ENCODE measurements at places on chromosomes 5 and 9.

- no peak for DNase-seq
Observed at GRCh38 chr5:142900927-142901326, 130.8 kb downstream of the ARHGAP26 start.

DNA sequence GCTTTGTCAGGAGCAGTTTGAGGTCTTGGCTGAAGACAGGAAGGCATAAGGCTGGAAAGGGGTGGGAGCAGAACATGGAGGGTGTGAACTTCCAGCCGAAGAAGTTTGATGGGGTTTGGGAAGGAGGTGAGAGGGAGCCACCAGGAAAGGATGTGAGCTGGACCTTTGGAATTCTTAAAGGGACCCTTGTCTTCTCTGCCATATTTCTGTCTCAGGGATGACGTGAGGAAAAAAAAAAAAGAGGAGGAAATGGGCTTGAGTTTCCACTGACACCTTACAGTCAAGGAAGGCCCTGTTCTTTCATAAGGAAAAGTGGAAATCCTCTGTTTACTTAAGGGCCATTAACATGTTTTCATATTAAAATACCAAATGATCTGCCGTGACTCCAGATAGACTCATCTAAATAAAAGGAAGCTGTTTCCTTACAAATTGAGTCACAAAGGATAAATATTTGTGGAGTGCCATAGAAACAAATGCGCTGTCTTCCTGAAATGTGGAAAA, 132.1 kb downstream of the PALM2AKAP2 start:
- no peak for DNase-seq

DNA sequence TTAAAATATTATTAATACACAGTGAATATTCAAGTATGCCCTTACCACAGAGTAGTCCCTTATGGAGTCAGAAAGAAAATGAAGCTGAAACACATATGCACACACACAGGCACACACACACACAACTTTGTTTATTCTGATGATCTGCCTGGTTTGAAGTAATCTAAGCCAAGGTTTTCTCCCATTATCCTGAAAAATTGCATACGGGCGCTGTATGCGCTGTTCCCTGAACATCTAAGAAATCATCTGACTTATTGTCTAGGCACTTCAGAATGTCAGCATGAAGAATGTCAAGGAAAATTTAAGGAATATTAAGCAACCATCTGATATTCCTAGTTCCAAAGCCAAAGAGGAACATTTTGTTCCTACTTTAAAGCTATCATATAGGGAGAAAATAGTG, 147.1 kb upstream of the SLC30A5 start:
- no peak for DNase-seq

DNA sequence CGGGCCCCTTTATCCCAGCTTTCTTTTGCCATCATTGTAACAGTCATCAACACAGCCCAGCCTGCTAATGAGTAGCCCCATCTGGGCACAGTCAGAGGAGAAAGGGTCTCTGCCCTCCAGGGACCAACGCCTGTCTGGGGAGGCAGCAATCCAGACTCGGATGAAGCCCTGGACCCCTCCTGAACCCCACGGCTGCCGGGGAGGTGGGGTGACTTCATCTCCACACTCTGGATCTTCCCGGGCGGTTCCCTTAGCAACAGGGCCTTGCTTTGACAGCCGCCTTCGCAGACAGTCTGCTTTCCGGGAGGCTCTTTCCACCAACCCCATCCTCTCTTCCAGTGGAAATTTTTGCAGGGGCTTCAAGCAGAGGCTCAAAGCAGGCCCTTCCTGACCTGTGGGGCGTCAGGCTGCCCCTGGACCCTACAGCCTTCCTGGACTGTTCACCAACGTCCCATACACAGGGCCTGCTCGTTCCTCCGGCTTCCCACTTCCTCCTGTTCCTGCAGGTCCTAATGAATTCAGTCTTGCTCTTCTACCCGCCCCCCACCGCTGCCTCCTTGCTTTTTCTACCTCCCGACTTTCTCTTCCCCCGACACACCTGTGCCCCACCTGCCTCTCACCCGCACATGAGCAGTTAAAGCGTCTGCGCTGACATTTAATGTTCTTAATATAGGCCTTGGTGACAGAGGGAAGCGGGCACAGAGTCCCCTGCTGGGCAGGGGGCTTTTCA, 161.7 kb upstream of the MVB12B start:
- DNase-seq = no peak

DNA sequence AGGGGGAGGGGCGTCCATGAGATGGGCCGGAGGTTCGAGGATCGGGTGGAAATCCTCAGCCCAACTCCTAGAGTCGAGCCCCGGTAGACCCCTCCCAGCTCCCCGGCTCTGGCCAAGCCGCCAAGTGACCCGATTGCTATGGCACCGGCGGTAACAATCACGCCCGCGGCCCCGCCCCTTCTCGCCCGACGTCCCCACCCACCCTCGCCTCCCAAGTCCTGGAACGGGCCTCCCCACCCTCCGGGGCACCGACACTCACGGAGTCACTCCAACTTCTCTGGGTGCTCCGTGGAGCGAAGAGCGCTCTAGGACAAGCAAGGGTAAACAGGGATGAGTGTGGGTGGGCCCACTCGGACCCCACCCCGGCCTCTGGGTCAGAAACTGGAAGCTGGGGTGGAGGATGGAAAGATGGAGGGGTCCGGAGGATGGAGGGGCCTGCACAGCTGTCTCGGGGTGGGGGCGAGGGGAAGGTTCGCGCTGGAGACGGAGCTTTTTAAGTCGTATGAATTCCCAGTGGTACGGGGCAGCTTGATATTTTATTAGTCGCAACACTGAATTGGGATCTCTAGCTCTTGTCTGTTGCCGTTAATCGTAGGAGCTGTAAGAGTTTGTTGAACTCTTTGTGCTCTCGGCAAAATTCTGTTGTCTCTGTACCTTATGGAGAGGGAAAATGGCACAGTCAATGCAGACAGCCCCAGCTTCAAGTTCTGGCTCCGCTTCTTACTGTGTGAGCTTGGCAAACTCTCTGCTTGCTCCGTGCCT, at the start of gene SPACA9:
Gene SPACA9 (plus strand): TSS at position 204 of the 762 bp plus-strand sequence. CDS start 5,050 bp downstream, outside the sequence.
- DNase-seq = no peak

DNA sequence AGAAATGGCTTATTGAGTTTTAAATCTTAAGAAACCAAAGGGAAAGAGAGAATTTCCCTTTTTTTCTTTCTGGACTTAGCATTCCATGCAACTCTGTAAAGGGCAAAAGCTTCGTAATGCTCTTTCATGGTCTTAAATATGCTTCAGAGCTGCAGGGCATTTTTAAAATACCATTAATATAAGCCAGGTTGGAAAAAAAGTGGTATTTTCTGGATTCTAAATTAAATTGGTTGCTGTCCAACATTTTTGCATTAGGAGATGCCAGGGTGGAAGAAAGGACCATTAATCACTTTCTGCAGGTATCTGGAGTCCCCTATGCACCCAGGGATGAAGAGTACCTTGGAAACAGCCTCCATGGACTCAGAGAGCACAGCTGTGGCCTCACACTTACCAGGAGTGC, 215.1 kb upstream of the DAPK1 start:
- no peak for DNase-seq

DNA sequence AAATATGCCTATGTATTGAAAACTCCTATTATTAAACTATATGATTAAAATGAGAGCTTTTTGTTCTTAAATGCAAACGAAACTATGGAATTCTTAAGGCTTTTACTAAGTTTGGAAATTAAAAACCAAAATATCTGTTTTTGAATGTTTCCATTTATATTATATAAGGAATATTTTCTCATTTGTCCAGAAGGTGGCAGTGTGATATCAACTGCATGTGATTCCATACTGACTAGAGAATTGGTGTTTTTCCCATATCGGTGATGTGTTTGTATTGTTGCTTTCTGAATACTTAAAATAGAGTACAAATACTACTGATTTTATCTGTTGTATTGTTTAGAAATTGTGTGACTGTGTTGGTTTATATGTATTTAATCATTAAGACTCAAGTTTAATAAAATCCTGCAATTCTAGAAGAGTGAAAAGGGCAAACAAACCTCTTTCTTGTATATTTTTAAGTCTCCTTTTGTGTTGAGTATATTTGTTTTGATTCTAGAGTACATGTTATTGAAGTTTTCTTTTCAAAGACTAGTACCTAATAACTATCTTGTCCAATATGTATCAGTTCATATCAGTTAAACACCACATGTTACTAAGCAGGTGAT, 320.8 kb downstream of the CCDC171 start:
- DNase-seq = no peak

DNA sequence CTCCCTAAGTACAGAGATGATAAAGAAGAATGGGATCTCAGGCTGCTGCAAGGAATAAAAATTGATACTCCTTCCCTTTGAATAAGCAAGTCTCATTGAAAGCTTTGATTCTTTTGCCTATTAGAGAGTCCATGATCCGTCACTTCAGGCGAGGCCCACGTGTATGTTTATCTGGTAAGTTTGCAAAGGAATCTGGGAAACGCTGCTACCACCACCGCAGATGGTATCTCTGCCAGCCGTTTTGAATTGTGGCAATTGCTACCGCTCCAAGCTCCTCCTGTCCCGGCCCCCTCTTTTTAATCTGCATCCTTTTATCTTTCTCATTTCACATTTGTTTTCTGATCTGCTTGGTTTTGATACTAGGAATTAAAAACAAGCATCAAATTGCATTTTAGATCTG, 42.9 kb upstream of the GRIA1 start:
- no peak for DNase-seq

Measured in LNCaP clone FGC (cell line).